Heart left ventricle (tissue), 16 donors: ENCODE measurements at places on chromosomes 13 and 19. TPM values are rescaled to one million over a fixed set of nuclear protein-coding genes. Genes with fewer than 3 reads are reported as not detected.

The KIR3DL2 gene
- not detected for total RNA-seq

The NAPSA gene
- total RNA-seq: not detected

The GIPC3 gene
- total RNA-seq: 2.0 TPM

The ZNF709 gene
- 2.6 TPM for total RNA-seq

- no peak for DNase-seq
- H3K27me3 ChIP-seq: no peaks in the 10 kb centered on the region
- H3K4me3 ChIP-seq: no peak overlapping the region
Measured at GRCh38 chr13:104701591-104701990, 1635.4 kb upstream of the SLC10A2 start.

DNA sequence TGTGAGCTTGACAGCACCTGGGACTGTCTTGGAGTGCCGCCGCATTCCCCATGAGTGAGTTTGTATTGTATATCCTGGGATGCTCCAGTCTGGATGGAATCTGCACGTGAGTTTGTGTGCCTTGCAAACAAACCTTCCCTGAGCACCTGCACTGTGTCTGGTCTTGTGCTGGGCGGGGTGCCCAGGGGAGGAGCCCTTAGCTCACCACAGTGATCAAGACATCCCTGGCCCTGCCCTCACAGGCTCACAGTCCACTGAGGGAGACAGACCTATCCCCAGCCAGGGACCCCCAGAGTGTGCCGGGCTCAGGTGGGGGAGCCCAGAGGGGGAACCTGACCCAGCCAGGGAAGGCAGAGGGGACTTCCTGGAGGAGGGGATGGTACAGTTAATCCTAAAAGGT lies 1.7 kb upstream of the BCAM start:
- no peaks in the 10 kb centered on the region for H3K27me3 ChIP-seq
- H3K4me1 ChIP-seq: peaks cover 26% of the 10 kb centered on the region
- H3K4me3 ChIP-seq: no peak overlapping the region
- peaks cover 4% of the 10 kb centered on the region for H3K36me3 ChIP-seq
- DNase-seq: no peak

DNA sequence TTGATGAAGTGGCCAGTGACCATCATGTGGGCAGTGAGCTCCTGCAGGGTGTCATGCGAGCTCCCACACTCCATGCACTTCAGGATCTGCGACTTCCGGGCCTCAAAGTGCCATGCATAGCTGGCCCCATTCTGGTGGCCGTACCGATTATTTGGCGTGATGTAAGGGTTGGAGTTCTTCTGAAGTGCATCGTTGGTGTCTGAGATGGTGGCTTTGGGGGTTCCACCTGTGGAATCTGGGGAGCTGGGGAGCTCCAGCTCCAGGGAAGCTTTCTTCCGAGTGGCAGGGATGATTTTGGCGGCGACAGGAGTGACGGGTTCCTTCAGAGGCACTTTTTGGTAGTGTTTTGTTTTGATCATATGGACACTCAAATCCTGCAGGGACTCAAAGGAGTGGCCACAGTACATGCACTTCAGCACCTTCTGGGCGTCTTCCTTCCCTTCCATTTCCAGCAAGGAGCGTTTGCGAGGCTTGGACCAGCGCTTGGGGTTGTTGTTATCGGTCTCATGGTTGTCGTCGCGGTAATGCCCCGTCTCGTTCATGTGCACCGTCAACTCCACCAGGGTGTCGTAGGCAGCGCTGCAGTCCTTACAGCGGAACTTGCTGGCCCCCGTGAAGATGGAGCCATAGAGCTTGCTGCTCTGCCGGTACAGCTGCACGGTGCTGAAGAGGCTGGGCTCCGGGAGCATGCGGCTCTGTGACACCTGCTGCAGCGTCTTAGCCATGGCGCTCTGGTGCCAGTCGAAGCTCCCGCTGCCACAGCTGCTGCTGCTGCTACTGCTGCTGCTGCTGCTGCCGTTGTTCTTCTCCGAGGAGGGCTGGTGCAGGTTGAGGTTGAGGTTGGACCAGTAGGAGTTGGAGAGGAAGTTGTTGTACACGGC lies 70.4 kb downstream of the TSHZ3 start:
- no peak for DNase-seq
- H3K27ac ChIP-seq: no peak overlapping the region
- no peaks in the 10 kb centered on the region for H3K4me1 ChIP-seq
- H3K36me3 ChIP-seq: peaks cover 25% of the 10 kb centered on the region

GRCh38 chr13:110396913-110397381 lies 89.9 kb downstream of the COL4A2 start:
- H3K36me3 ChIP-seq: no peaks in the 10 kb centered on the region
- peak overlapping the region; percentile 71 for H3K27ac ChIP-seq
- peak; percentile 82 for DNase-seq
- peaks cover 64% of the 10 kb centered on the region for H3K4me1 ChIP-seq
- peak overlapping the region; percentile 25 for H3K4me3 ChIP-seq
- H3K27me3 ChIP-seq: no peaks in the 10 kb centered on the region

DNA sequence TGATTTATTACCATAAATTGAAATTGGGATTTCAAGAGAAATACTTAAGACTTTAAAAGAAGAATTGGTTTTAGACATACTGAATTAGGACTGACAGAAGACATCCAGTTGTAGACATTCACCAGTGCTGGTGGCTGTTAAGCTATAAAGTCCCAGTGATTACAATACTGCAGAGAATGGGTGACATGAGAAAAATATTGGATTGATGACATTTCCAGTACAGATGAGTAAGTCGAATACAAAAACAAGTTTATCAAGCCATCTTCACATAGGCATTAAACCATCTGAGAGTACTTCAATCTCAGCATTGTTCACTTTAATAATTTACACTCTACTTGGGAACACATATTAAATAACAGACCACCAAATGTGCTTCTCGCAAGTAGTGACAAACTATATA lies 66.8 kb downstream of the TBC1D4 start:
- no peaks in the 10 kb centered on the region for H3K27me3 ChIP-seq
- no peaks in the 10 kb centered on the region for H3K36me3 ChIP-seq
- H3K27ac ChIP-seq: peak overlapping the region; percentile 17

DNA sequence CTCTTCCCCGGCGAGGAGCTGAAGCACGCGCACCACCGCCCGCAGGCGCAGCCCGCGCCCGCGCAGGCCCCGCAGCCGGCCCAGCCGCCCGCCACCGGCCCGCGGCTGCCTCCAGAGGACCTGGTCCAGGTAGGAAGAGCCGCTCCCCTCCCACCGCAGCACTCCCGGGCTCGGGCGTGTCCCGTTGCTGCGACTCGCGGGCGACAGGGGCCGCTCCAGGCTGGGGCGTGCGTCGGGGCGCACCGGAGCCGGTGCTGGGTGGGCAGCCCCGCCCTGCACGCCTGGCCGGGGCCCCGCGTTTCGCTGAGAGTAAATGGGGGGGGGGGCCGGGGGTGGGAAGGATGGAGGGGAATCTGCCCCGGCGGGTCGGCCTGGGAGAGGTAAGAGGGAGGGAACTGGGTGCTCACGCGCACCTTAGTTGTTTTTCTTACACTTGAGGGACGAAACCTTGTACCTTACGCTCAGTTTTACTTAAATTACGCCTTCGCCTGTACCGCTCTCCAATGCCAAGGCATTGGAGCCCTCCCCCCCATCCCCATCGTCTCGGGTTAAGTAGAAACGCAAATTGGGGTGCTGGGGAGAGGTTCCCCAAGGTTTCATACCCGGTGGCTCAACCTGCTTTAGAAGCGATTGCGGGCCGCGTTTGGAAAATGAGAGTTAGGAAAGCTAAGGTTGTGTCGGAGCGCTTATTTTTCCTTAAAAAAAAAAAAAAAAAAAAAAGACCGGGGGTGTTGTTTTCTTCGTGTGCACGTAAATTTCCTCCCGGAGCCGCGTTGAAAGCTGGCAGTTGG lies 850 bp downstream of the KLF5 start:
- H3K27ac ChIP-seq: no peak overlapping the region
- H3K4me1 ChIP-seq: peaks cover 4% of the 10 kb centered on the region
- no peaks in the 10 kb centered on the region for H3K36me3 ChIP-seq

DNA sequence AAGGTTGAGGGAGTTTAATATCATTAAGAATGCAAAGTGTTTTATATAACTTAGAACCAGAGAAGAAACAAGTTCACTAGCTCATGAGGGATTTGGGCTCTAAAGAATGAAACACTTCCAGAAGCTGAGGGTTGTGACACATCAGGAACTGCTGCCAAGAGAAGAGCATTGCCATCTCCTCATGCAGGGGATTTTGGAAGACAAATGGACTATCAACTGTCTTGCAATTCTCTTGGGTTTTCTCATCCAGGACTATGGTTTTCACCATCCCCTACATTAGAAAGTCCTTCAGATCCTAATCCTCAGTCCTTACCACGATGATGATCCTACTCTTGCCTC lies 59.7 kb upstream of the KL start:
- H3K4me3 ChIP-seq: no peak overlapping the region
- no peaks in the 10 kb centered on the region for H3K36me3 ChIP-seq
- H3K27ac ChIP-seq: no peak overlapping the region
- DNase-seq: no peak
- no peaks in the 10 kb centered on the region for H3K4me1 ChIP-seq

DNA sequence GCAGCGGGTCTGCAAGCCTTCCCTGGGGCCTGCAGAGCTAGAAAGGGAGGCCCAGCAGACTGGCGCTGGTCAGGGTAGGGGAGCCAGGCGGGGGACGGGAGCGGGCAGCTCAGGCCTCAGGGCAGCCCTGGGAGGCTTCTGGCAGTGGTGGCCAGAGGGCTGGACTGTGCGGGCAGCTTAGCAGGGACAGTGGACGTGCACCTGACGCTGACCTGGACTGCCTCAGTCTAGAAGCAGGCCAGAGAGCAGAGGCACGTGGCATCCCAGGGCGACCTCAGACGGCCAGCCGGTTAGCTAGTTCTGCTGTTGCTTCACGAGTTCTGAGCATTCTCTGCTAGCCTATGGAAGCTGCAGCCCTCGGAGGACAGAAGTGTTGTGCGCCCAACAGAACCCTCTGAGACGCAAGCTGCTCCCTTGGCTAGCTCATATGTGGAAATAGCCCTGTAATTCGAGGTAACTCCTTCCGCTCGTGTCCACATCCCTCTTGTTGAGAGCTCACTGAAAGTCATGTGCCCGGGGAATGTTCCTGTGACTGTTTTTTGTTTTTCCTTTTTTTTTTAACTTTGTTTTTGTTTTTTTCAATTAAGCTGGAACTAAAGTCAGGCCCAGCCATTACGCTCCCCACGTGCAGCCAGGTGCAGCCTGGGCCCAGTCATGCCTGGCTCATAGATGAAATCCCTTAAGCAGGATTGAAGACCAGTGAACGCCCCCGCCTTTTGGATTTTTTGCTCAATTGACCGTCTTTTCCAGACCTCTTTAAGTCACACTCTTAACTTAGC lies 1.9 kb upstream of the FAM174C start:
- H3K36me3 ChIP-seq: peaks cover 62% of the 10 kb centered on the region
- H3K4me1 ChIP-seq: peaks cover 71% of the 10 kb centered on the region
- H3K27ac ChIP-seq: peak overlapping the region; percentile 13
- peak overlapping the region; percentile 7 for H3K4me3 ChIP-seq
- H3K27me3 ChIP-seq: no peaks in the 10 kb centered on the region
